ENCODE measurements at places on chromosomes 12 and 14. TPM values are rescaled to one million over a fixed set of nuclear protein-coding genes. Genes with fewer than 3 reads are reported as not detected.

Gene KLHL28
- 6.7 TPM for total RNA-seq

Gene OTOGL
- total RNA-seq: 0.20 TPM

Gene MNAT1
- 75.5 TPM for total RNA-seq

Gene WIF1
- not detected for total RNA-seq

Gene SLC17A8
- total RNA-seq: not detected

Gene SUSD6
- 5.8 TPM for total RNA-seq

Gene SERPINA9
- total RNA-seq: not detected

Gene CNPY2
- total RNA-seq: 102 TPM

Gene CBLN3
- total RNA-seq: 0.72 TPM

Gene AQP2
- not detected for total RNA-seq

Gene SOAT2
- not detected for total RNA-seq

DNA sequence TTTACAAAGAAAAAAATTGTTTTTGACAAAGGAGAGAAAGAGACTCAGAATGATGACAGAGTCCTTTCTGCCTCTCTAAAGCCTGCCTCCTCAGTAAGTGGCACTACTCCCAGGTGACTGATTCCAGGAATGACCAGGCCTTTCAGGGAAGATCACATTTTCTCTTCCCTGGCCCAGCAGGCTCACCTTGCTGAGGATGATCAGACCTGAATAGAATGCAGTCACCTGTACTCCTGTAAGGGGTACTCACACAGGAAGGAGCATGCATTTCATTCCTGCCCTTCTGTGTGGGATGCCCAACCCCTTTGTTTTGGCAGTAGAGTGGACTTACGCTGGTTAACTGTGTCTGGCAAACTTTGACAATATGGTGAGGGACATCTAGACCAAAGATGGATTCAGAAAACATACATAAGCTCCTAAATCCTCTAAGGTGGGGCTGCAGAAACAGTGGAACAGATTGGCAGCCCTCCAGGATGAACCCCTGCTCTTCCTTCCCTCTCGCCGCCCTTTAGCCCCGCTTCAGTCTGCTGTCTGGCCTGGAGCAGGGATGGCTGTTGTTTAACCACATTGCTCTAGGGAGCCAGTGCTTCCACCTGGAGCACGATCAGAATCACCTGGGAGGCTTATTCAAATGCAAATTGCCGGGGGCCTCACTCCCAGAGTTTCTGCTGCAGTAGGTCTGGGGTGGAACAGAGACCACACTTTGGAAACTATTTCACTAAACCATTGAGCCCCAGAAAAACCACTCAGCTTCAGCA is 29.8 kb downstream of the ERG28 start:
- no peak for DNase-seq

DNA sequence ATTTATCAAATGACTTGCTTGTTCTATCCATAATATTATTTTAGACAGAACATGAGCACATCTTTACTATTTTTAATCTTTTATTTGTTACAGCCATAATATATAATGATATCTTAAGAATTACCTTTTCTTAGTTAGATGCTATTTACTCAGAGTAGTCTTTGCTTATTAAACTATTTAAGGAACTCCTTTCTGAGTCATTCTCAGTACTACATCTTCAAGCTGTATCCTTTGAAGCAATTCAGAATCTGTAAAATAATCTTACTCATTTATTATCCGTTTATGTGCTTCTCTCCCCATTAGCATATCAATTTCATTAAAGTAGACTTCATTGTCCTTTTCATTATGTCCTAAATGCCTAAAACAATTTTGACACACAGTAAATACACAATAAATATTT is 240.4 kb upstream of the FAR2 start:
- DNase-seq: no peak

DNA sequence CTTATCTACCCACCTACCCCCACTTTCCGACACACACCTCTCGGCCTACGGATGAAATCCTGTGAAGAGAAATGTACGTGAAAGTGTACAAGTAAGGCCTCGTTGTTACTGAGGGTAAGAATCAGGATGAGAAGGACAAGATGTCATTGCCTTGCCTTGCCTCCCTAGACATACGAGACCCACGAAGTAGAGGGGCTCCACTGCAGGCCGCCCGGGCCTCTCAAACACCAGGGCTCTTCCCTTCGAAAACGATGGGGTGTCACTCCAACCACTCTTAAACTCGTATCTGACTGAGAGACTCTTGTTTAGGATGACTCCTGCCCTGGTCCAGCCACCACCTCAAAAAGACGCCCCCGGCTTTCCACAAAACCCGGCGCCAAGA is 498 bp downstream of the RACGAP1 start:
- peak; percentile 11 for DNase-seq

GRCh38 chr14:104550340-104550860 is 29.2 kb upstream of the C14orf180 start:
- no peak for DNase-seq

- DNase-seq: no peak
These were observed 45.9 kb downstream of the CDK17 start for GRCh38 chr12:96354326-96354725.

GRCh38 chr14:22387776-22388241 is 201.2 kb downstream of the DAD1 start:
- DNase-seq: peak; percentile 86

GRCh38 chr14:103524002-103524935 is 1.6 kb upstream of the CKB start:
- no peak for DNase-seq

GRCh38 chr12:112936264-112936663 is 2.0 kb upstream of the OAS3 start:
- no peak for DNase-seq

GRCh38 chr14:89255012-89255411 is 162.0 kb downstream of the FOXN3 start:
- DNase-seq: no peak

DNA sequence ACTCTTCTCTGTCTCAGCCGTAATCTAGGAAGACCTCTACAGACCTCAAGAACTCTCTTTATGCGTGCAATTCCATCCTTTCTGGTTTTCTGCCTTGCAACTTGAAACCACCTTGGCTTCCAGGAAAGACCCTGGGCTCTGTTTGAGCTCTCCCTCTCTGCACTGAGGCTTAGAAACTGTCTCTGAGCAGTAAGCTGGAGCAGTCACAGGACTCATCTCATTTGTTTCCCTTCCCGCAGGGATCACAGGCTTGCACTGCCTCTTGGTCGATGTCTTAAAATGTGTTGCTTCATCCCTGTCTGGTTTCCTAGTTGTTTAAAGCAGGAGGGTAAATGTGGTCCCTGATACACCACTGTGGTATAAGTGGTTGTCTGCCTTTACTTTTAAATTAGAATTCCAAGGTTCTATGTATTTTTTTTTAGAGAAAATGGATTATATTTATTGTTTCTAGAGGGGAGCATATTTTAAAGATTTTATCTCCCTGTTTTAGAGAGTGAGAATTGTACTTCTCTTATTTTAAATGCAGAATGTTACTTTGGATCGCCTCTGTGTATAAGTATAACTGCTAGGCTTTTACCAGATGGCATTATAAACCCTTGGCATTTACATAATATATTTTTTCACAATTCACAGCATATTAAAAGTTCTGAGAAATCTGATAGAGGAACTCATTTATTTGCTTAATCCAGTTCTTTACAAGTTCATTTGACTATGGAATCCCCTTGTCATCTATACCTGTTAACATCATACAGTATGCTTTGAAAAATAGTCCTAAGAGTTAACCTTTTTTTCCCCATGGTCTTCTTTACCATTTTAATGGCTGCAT is 26.4 kb downstream of the EID3 start:
- DNase-seq: no peak

DNA sequence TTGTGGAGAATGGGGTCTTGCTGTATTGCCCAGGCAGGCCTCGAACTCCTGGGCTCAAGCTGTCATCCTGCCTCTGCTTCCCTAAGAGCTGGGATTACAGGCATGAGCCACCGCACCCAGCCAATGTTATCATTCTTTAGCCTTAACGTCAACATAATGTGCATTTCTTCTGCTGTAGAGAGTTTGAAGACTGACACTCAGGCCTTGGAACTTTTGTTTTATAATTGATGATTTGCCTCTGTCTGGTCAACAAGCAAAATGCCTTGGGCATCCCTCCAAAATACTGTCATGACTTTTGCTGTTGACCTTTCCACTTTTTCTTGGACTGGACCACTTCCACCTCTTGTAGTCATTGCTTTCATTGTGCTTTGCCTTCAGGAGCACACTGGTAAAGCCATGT is 29.0 kb downstream of the FAM234B start:
- no peak for DNase-seq

GRCh38 chr14:23569443-23570151 is 2.0 kb upstream of the AP1G2 start:
- DNase-seq: no peak

- no peak for DNase-seq
These were observed 225.8 kb downstream of the C12orf42 start for GRCh38 chr12:103269946-103270345.

DNA sequence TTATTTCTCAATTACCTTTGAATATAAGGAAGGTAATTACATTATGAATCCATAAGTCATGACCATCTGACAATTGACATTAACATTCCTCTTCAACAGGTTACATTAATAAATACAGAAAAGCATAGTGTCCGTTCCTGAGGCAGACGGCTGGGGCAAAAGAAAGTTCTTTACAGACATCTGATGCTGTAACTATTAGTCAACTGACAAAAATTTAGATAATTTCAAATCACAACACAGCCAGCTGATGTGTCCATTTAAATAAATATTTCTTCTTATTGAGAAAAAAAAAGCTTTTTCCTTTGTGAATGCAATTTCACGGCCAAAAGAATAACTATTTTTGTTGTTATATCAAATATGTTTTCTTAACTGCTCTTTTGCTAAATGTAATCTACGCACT is 9.2 kb upstream of the PYROXD1 start:
- no peak for DNase-seq

GRCh38 chr12:120115692-120116440 is 687 bp downstream of the RAB35 start:
- peak; percentile 24 for DNase-seq

GRCh38 chr12:124848621-124849380 is 14.9 kb downstream of the SCARB1 start:
- no peak for DNase-seq

GRCh38 chr14:44383636-44384035 is 123.4 kb downstream of the FSCB start:
- no peak for DNase-seq

DNA sequence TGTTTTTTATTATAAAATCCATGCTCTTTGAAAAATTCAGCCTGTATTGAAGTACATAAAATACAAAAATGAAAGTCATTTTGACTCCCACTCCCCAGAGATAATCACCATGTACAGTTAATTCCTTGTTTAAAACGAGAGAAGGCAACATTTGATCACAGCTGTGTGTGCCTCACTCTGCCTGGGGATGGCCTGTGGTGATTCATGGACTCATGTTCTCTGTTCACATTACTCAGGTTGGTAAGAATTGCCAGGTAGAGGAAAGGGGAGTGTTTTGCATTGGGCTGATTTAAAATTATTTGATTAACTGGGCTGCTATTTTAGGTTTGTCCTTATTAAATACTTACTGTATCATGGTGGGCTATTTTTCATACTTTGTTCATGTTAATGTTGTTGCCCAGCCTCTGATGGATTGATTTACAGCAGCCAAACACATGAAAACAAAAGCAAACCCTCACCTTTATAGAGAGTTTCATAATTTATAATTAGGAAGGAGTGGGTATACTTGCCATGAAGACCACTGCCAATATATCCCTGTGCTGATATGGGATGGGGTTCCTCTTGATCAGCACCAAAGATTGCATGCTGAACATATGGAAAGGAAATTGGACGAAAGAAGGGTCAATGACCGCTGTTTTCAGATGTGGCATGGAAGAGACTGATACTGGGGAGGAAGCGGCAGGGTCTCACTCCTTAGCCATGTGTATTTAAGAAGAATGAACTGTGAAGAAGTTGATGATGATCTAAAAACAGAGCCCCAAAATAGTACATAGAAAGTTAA is 3.0 kb downstream of the ZBTB1 start:
- no peak for DNase-seq

GRCh38 chr12:27998658-27999057 is 26.1 kb upstream of the PTHLH start:
- DNase-seq: no peak

GRCh38 chr14:25884657-25885056 is 713.2 kb downstream of the NOVA1 start:
- DNase-seq: no peak

- DNase-seq: no peak
These were observed 27.2 kb downstream of the TSPAN8 start for GRCh38 chr12:71130521-71131069.

DNA sequence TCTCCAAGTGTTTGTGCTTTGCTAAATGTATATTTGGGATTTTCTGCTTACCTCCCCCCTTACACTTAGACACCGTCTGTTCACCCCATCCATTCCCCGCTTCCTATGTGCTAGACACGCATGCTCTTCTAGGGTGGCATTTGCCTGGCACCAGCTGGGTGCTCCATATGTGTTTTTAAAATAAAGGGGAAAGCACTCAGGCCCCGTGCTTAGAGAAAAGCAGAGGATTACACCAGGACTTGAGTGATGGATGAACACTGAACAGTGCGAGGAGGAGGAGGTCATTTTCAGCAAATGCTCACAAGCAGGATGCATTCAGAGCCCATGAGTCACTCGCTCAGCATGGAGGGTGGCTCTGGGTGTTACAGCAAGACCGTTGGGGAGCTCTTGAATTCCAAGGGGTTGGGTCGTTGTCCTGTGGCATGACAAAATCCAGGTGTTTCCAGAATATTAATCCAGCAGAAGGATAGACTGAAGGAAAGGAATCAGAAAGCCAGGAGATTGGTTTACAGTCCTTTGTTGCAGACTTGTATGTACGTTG is 2.9 kb upstream of the BDKRB1 start:
- peak; percentile 89 for DNase-seq

DNA sequence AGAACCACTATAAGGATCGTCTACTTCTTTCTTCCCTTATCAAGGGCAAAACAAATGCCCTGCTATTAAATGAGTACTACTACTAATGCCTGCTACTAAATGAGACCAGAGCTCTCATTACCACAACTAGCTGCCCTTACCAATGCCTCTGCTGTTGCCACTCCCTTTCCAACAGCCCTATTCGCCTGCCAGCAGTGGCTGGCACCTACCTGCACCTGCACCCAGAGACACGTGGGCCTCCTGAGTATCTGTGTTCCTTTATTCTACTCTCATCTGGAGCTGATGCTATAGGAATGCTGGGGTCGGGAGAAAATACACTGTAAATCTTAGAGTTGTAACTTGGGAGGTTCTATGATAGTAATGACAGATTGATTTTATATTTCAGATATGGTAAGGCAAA is 174.7 kb downstream of the SLC2A13 start:
- DNase-seq: no peak

- DNase-seq: peak; percentile 57
These were observed 28.5 kb upstream of the MAGOHB start for GRCh38 chr12:10641735-10642500.

GRCh38 chr14:71449316-71450055 is 482.7 kb upstream of the RGS6 start:
- DNase-seq: no peak

- no peak for DNase-seq
These were observed 162.0 kb downstream of the IPO8 start for GRCh38 chr12:30533558-30534265.

Measured in RPMI7951 (cell line).